ENCODE measurements at places on chromosomes 6 and 20. TPM values are rescaled to one million over a fixed set of nuclear protein-coding genes. Genes with fewer than 3 reads are reported as not detected.

DNA sequence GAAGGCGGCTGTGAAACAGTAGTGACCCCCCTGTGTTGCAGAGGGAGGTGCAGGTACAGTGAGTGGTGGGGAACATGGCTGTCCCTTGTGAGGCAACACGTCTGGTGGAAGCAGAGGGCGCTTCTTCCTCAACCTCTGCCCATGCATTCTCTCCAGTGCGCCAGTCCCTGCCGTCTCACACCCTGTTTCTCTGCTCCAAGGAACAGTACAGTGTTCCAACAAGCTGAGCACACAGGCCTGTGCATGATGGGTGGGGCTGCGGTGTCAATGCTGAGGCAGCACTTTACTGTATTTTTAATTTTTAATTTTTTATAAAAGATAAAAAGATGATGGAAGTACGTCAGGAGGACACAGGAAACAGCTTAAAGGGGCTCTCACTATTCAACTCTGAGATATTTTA lies 32.5 kb downstream of the CST2 start:
- no peak overlapping the region for H3K27ac ChIP-seq
- no peaks in the 10 kb centered on the region for H3K4me1 ChIP-seq
- H3K36me3 ChIP-seq = no peaks in the 10 kb centered on the region
- H3K27me3 ChIP-seq = no peaks in the 10 kb centered on the region
- H3K4me3 ChIP-seq = no peak overlapping the region
- DNase-seq = no peak

DNA sequence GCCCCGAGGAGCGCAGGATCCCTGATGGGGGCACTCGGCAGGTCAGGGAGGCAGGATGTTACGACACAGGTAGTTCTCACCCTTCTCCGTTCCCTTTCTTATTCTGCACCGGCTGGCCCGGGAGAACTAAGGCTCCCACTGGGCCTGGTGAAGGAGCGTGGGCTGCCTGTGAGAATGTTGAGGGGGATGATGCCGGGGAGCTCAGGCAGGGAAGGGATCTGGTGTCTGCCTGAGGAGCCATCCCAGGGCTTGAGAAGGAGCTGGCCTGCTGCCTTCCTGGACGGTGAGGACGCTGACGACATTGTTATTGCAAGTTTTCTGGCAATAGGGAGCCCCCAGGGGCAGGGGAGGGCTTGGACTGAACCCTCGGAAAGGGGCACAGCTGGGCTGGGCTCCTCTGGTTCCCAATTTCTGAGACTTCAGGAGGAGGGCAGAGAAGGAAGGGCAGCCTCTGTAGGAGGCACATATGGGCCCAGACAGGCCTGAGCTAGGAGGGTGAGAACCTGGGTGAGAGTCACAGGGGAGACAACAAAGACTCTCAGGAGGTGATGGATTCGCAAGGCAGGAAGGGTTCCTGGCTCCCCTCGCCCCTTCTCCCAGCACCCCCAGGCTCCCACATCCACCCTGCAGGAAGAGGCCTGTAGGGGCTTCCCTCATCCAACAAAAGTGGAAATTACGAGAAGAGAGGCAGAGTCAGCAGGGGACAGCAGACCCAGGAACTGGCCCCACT lies 32.8 kb downstream of the CYP21A2 start:
- no peaks in the 10 kb centered on the region for H3K36me3 ChIP-seq
- no peak overlapping the region for H3K4me3 ChIP-seq
- no peaks in the 10 kb centered on the region for H3K27me3 ChIP-seq

- H3K27me3 ChIP-seq = no peaks in the 10 kb centered on the region
- no peak overlapping the region for H3K27ac ChIP-seq
- H3K4me1 ChIP-seq = no peaks in the 10 kb centered on the region
- no peaks in the 10 kb centered on the region for H3K36me3 ChIP-seq
- no peak for DNase-seq
Observed at GRCh38 chr20:33693741-33694638, 7.8 kb upstream of the E2F1 start.

GRCh38 chr6:143158113-143158581 lies 97.5 kb downstream of the AIG1 start:
- no peak overlapping the region for H3K27ac ChIP-seq
- H3K27me3 ChIP-seq = no peaks in the 10 kb centered on the region
- H3K36me3 ChIP-seq = no peaks in the 10 kb centered on the region
- no peaks in the 10 kb centered on the region for H3K4me1 ChIP-seq
- no peak for DNase-seq

- no peaks in the 10 kb centered on the region for H3K27me3 ChIP-seq
- H3K36me3 ChIP-seq = no peaks in the 10 kb centered on the region
- peaks cover 21% of the 10 kb centered on the region for H3K4me1 ChIP-seq
- peak; percentile 30 for DNase-seq
- peak overlapping the region; percentile 85 for H3K27ac ChIP-seq
Observed at GRCh38 chr6:20203561-20204511, 8.4 kb downstream of the MBOAT1 start.

DNA sequence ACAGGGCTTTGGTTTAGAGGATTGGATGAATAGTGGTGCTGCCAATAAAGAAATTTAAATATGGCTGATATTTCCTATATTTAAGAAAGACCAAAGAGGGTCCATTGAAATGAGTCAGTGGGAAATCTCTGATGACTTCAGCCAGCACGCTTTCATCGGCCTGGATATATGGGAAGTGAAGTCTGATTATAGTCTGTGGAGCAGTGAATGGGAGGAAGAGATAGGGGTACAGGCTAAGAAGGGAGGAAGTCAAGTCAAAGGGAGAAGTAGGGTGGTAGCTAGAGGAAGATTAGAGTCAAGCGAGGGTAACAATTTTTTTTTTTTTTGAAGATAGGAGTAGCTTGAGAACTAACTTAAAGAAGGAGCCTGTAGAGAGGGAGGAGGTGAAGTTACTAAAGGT lies 22.7 kb downstream of the SLC16A10 start:
- no peaks in the 10 kb centered on the region for H3K27me3 ChIP-seq
- no peak overlapping the region for H3K4me3 ChIP-seq
- H3K36me3 ChIP-seq = no peaks in the 10 kb centered on the region

DNA sequence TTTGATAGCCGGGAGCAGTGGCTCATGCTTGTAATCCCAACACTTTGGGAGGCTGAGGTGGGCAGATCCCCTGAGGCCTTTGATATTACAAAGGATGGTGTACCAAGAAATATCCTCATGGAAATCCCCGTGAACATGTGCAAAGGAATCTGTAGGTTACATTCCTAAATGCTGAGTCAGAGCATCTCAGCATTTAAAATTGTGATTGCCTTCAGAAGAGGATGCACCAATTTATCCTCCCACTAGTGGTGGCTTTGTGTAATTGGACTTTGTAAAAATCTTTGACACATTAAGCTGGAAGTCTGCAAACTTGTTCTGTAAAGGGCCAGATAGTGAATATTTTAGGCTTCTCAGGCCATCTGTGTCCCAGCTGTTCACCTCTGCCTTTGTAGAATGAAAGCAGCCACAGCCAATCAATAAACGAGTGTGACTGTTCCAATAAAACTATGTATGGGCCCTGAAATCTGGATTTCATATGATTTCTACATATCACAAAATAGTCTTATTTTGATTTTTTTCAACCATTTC lies 11.8 kb downstream of the TMEM14B start:
- H3K36me3 ChIP-seq = no peaks in the 10 kb centered on the region
- H3K27ac ChIP-seq = peak overlapping the region; percentile 64
- H3K4me1 ChIP-seq = no peaks in the 10 kb centered on the region
- peak; percentile 78 for DNase-seq
- H3K4me3 ChIP-seq = no peak overlapping the region
- H3K27me3 ChIP-seq = no peaks in the 10 kb centered on the region

GRCh38 chr6:33720998-33721397 lies 9.5 kb upstream of the UQCC2 start:
- H3K27ac ChIP-seq = no peak overlapping the region
- H3K4me1 ChIP-seq = peaks cover 15% of the 10 kb centered on the region
- H3K36me3 ChIP-seq = no peaks in the 10 kb centered on the region
- no peak for DNase-seq
- no peak overlapping the region for H3K4me3 ChIP-seq

- H3K27ac ChIP-seq = peak overlapping the region; percentile 82
- H3K4me1 ChIP-seq = peaks cover 24% of the 10 kb centered on the region
- no peak for DNase-seq
Observed at GRCh38 chr6:157427969-157428368, 47.0 kb downstream of the ZDHHC14 start.

DNA sequence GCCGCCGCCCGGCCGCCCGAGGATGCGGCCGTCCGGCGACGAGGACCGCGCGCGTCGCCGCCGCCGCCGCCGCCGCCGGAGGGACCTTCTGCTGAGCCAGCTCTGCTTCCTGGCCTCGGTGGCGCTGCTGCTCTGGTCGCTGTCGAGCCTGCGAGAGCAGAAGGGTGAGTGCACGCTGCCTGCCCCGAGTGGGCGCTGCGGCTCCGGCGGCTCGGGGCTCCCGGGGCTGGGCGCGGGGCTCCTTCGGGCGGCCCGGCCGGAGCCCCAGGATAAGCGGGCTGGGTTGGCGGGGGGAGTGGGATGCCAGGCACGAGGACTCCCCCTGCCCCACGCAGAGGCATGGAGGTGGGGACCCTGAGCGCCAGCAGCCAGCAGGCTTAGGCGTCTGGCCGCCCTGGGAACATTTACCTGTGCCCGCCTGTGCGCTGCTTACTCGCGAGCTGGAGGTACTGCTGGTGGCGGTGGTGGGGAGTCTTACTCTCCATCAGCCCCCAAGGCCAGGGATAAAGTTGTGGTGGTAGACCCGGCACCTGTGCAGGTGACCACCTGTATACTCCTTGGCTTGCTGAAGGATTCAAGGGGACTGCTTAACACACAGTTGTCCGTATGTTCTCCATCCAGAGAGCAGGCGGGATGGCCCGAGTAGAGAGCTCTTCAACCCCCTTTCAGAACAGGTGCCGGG lies 520 bp downstream of the SLC24A3 start:
- no peaks in the 10 kb centered on the region for H3K36me3 ChIP-seq
- H3K27ac ChIP-seq = no peak overlapping the region
- peak overlapping the region; percentile 33 for H3K4me3 ChIP-seq

- no peak for DNase-seq
- H3K36me3 ChIP-seq = no peaks in the 10 kb centered on the region
- H3K4me3 ChIP-seq = no peak overlapping the region
- no peak overlapping the region for H3K27ac ChIP-seq
- H3K27me3 ChIP-seq = no peaks in the 10 kb centered on the region
- no peaks in the 10 kb centered on the region for H3K4me1 ChIP-seq
Observed at GRCh38 chr6:33731751-33732282, 14.9 kb downstream of the IP6K3 start.

- no peak for DNase-seq
- no peaks in the 10 kb centered on the region for H3K36me3 ChIP-seq
- no peaks in the 10 kb centered on the region for H3K27me3 ChIP-seq
- no peak overlapping the region for H3K4me3 ChIP-seq
- peaks cover 5% of the 10 kb centered on the region for H3K4me1 ChIP-seq
Observed at GRCh38 chr6:128400875-128401274, 119.5 kb downstream of the PTPRK start.

OXT gene
- 0.92 TPM for total RNA-seq

FLRT3 gene
- total RNA-seq = 141 TPM

EFCAB8 gene
- 0.53 TPM for total RNA-seq

FAXC gene
- total RNA-seq = 5.3 TPM

ADAT2 gene
- 4.2 TPM for total RNA-seq

SLCO4A1 gene
- 26.7 TPM for total RNA-seq

SNAP91 gene
- 0.53 TPM for total RNA-seq

MAP3K7 gene
- 34.8 TPM for total RNA-seq

ISM1 gene
- total RNA-seq = 1.7 TPM

OPN5 gene
- not detected for total RNA-seq
